Memory B cell (primary cell): ENCODE measurements at places on chromosomes 4 and X.

DNA sequence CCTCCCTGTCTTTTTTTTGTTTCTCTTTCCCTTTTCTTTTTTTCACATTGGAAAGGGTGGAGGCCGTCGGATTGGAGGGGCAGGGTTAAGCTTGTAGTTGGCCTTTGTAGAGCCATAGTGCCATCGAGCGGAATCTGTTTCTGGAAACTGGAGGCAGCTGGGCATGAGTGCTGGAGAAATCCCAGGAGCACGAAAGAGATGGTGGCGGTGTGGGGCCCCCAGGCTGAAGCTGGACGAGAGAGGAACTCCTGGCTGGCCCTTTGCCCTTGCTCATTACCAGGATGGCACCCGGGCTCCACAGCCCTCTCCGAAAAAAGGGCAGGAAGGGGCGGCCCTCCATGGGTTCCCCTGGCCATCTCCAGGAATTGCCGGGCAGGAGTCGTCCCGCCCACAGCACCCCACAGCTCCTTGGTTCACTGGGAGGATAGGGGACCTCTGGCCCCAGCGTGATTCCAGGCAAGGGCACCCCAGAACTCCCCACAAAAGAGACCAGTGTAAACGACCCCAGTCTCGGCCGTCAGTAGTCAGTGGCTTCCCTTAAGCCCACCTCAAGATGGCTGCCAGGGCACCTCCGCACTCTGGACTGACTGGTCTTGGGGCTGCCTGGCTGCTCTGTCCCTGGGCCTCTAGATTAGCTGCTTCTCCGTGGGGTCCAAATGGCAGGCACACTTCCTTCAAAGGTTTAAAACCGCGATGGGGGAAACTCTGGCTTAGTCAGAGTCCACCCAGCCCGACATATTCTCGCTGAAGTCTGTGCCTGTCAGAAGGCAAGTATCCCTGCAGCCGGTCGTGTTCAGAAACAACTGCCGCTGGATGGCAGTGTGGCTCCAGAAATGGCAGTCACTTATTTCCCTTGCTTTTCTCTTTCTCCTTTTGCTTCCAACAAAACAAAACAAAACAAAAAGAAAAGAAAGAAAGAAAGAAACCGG is 74.1 kb downstream of the NBDY start:
- H3K27ac ChIP-seq = no peak overlapping the region
- H3K27me3 ChIP-seq = no peaks in the 10 kb centered on the region
- H3K4me3 ChIP-seq = no peak overlapping the region
- peak; percentile 73 for DNase-seq
- peaks cover 3% of the 10 kb centered on the region for H3K36me3 ChIP-seq

- H3K27me3 ChIP-seq = no peaks in the 10 kb centered on the region
- H3K4me3 ChIP-seq = no peak overlapping the region
- no peaks in the 10 kb centered on the region for H3K4me1 ChIP-seq
- H3K27ac ChIP-seq = no peak overlapping the region
- no peaks in the 10 kb centered on the region for H3K36me3 ChIP-seq
- no peak for DNase-seq
These were observed 163.0 kb downstream of the FAM13A start for GRCh38 chr4:88893961-88894360.

DNA sequence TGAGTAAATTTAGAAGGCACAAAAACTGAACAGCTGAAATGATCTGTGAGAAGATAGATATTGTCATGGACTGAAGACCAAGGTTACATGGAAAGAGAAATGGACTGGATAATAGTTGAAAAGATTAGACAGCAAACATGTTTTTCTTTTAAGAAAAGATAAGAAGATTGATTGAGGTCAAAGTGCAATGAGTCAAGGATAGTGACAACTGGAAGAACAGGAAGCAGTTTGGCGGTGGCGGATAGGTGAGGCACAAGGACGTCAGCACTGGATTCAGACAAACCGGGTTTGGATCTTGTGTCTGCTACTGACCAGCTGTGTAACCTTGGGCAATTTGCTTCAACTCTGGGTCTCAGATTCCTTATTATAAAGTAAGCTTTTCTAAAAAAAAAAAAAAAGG is 2.0 kb upstream of the HPGD start:
- no peaks in the 10 kb centered on the region for H3K36me3 ChIP-seq
- DNase-seq = no peak
- H3K4me1 ChIP-seq = peaks cover 7% of the 10 kb centered on the region
- no peak overlapping the region for H3K27ac ChIP-seq

DNA sequence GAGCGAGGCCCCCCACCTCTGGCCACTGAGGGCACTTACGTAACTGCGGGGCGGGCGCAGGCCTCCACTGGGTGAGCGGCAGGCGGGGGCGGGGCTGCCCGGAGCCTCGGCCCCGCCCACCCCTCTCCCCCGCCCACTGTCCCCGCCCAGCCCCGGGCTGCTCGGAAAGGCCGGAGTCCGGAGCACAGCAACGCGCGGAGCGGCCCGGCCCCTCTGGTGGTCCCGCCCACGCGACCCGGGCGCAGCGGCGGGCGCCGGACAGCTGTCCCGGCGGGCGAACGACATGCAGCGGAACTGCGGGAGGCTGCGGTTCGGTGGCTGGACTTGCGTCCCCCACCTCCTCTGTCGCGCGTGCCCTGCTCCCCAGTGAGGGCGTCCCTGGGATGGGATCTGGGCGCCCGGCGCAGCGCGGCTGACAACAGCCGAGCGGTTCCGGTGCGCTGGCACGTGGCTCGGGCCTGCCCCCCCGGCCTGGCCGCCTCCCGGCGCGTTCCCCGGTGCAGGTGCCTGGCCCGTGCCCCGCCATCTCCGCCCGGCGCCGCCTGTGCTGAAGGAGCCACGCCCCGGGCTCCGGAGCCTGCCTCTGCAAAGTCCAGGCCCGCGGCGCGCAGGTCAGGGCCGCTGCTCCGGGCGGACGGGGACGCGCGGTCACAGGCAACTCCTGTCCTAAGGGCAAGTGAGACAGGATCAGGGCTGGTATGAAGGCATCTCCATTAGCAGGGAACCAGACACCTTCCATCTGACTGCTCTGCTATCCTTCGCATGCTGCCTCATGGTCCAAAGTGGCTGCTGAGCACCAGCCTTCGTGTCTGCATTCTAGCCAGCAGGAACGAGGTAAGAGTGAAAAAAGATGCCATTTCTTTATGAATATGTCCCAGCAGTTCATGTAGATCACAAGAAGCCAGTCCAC is 21.8 kb upstream of the JAKMIP1 start:
- H3K27me3 ChIP-seq = peaks cover 18% of the 10 kb centered on the region
- peaks cover 4% of the 10 kb centered on the region for H3K4me1 ChIP-seq
- no peak overlapping the region for H3K4me3 ChIP-seq
- H3K36me3 ChIP-seq = no peaks in the 10 kb centered on the region
- DNase-seq = no peak
- no peak overlapping the region for H3K27ac ChIP-seq

- no peak for DNase-seq
- no peaks in the 10 kb centered on the region for H3K36me3 ChIP-seq
- no peak overlapping the region for H3K4me3 ChIP-seq
These were observed 36.1 kb upstream of the REPS2 start for GRCh38 chrX:16910376-16910775.

DNA sequence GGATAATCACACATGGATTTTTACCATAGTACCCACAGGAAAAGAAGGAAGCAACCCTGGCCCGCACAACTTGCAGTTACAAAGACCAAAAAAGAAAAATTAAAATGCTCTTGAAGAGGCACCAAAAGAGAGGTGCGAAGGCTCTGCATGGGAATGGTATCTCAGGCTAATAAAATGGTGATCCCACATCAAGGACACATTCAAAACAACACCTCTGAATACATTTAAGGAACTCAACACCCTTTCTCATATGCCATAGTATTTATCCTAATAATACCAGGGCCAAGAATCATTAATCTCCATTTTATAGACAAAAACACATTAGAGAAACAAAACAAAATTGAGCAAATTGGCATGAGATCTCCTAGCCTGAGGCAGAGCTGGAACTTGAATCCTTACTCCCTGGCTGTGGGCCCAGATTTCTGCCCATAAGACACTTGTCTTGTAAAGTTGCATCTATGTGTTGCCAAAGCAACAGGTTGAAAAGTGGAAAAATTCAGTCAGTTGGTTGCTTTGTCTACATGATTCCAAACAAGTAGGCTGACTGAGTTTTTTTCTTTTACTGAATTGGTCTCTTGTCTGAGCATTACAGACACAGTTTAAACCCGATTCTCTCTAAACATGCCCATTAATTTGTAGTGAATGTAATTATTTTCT is 33.5 kb downstream of the GUCY2F start:
- H3K27ac ChIP-seq = no peak overlapping the region
- H3K4me3 ChIP-seq = no peak overlapping the region
- H3K36me3 ChIP-seq = no peaks in the 10 kb centered on the region
- H3K27me3 ChIP-seq = peaks cover 2% of the 10 kb centered on the region
- no peak for DNase-seq
- no peaks in the 10 kb centered on the region for H3K4me1 ChIP-seq

- no peaks in the 10 kb centered on the region for H3K4me1 ChIP-seq
- H3K27ac ChIP-seq = no peak overlapping the region
- no peaks in the 10 kb centered on the region for H3K36me3 ChIP-seq
- DNase-seq = no peak
- H3K27me3 ChIP-seq = peaks cover 6% of the 10 kb centered on the region
- H3K4me3 ChIP-seq = no peak overlapping the region
These were observed 184.6 kb downstream of the UGT8 start for GRCh38 chr4:114783215-114783595.

DNA sequence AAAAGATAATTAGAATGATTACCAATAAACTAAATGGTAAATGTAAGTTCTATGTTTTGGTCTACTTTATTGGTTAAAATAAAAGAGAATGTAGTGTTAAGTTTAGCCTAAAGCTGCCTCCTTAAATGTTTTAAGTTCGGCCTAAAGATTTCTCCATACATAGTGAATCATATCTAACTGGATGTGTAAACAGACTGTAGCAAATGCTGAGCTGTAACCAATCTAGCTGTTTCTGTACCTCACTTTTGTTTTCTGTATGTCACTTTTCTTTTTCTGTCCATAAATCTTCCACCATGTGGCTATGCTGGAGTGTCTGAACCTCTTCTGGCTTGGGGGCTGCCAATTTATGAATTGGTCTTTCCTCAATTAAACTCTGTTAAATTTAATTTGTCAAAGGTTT is 121.2 kb downstream of the TBCK start:
- H3K4me1 ChIP-seq = no peaks in the 10 kb centered on the region
- peaks cover 29% of the 10 kb centered on the region for H3K36me3 ChIP-seq
- no peak overlapping the region for H3K4me3 ChIP-seq
- no peak for DNase-seq
- H3K27ac ChIP-seq = no peak overlapping the region

- no peak overlapping the region for H3K27ac ChIP-seq
- H3K27me3 ChIP-seq = no peaks in the 10 kb centered on the region
- H3K4me3 ChIP-seq = no peak overlapping the region
- DNase-seq = no peak
These were observed 18.4 kb downstream of the MAGEB17 start for GRCh38 chrX:16185725-16186136.

GRCh38 chrX:136198010-136198409 is 50.7 kb downstream of the FHL1 start:
- no peak overlapping the region for H3K4me3 ChIP-seq
- no peaks in the 10 kb centered on the region for H3K27me3 ChIP-seq
- H3K36me3 ChIP-seq = no peaks in the 10 kb centered on the region
- H3K4me1 ChIP-seq = peaks cover 8% of the 10 kb centered on the region
- no peak overlapping the region for H3K27ac ChIP-seq

GRCh38 chrX:2351321-2351720 is 149.5 kb downstream of the DHRSX start:
- H3K27ac ChIP-seq = no peak overlapping the region
- no peak for DNase-seq
- H3K27me3 ChIP-seq = no peaks in the 10 kb centered on the region
- peaks cover 39% of the 10 kb centered on the region for H3K36me3 ChIP-seq
- no peaks in the 10 kb centered on the region for H3K4me1 ChIP-seq
- no peak overlapping the region for H3K4me3 ChIP-seq

GRCh38 chrX:106963111-106963510 is 36.9 kb downstream of the MORC4 start:
- H3K27ac ChIP-seq = no peak overlapping the region
- H3K36me3 ChIP-seq = peaks cover 16% of the 10 kb centered on the region
- no peaks in the 10 kb centered on the region for H3K4me1 ChIP-seq
- DNase-seq = no peak

GRCh38 chr4:22910200-22910599 is 217.5 kb downstream of the GBA3 start:
- H3K4me3 ChIP-seq = no peak overlapping the region
- no peaks in the 10 kb centered on the region for H3K36me3 ChIP-seq
- DNase-seq = no peak
- H3K4me1 ChIP-seq = no peaks in the 10 kb centered on the region
- H3K27ac ChIP-seq = no peak overlapping the region

DNA sequence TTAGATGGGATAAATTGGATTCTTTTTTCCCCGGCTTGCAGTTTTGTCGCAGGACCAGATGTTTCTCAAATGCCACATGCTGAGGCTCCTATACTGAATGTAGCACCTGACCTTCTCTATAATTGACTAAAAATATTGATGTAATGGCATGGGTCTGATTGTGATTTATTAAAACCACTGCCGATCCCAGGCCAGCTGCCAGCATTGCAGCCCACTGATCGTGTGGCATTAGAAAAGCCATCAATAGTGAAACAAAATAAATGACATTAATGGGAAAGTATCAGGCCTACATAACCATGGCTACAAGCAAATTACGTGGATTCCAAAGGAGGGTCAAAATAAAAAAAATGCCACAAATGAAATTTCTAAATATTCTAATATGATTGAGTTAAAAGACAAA is 98.7 kb downstream of the MAB21L2 start:
- no peak for DNase-seq
- peaks cover 24% of the 10 kb centered on the region for H3K36me3 ChIP-seq

DNA sequence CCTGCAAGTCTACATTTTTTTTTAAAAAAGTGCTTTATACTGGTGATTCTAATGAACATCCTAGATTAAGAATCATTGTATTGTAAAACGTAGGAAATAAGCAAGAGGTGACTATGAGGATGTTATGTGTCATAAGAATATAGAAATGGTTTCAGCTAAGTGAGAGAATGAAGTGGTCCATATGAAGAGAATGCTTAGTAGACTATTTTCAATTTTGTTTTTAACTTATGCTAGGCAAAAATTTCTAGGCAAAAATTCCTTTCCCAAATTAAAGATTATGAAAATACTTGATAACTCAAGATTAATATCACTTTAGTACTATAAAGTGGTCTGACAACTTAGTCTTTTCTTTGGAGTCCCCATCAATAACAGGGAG is 825 bp downstream of the DYNLT3 start:
- peaks cover 8% of the 10 kb centered on the region for H3K4me1 ChIP-seq
- no peaks in the 10 kb centered on the region for H3K27me3 ChIP-seq
- no peak overlapping the region for H3K27ac ChIP-seq
- H3K4me3 ChIP-seq = peak overlapping the region; percentile 87
- DNase-seq = no peak
- H3K36me3 ChIP-seq = no peaks in the 10 kb centered on the region

GRCh38 chrX:13432414-13433297 is 112.8 kb upstream of the ATXN3L start:
- no peaks in the 10 kb centered on the region for H3K27me3 ChIP-seq
- H3K4me1 ChIP-seq = peaks cover 8% of the 10 kb centered on the region
- no peak overlapping the region for H3K4me3 ChIP-seq
- no peak overlapping the region for H3K27ac ChIP-seq
